GM12891 (cell line): ENCODE measurements at places on chromosomes 6 and 20.

DNA sequence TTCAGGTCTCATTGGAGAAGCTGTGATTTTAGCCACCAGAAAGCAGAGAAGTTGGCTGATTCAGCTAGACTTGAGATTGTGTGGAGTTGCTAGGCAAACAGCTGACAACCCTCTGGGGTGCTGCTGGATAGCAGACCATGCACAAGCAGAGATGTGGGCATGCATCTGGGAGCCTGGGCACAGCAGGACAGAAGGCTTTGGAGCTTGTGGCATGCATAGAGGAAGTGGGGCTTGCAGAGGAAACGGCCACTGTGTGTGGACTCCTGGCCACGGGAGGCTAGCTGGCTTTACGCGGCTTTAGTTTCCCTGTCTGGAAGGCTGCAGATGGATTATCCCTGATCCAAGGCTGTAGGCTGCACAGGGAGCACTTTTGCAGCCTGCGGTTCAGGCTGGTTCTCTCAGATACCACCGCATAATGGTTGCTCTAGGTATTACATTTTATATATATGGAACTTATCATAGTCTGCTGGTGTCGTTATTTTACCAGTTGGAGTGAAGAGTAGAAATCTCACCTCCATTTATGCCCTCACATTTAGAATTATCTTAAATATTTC is 10.4 kb downstream of the ZNF831 start:
- DNase-seq = no peak

GRCh38 chr20:48387675-48388074 is 440.1 kb downstream of the PREX1 start:
- no peak for DNase-seq

DNA sequence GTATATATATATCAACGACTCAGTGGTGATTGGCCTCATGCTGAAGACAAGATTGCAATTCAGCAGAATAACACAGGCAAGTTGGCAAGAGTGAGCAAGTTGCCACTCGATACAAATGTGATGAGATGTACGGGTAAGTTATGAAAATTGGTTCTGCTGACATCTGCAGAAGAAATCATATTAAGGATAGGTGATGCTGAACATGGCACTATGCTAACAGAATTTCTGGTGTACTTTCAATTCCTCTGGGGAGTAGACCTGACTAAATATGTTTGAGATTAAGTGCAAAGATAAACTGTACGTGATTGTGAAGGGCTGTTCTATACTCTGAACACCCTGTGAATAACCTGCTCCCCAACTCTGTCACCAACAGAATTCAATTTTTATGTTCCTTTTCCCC is 758.2 kb downstream of the TBC1D32 start:
- no peak for DNase-seq

DNA sequence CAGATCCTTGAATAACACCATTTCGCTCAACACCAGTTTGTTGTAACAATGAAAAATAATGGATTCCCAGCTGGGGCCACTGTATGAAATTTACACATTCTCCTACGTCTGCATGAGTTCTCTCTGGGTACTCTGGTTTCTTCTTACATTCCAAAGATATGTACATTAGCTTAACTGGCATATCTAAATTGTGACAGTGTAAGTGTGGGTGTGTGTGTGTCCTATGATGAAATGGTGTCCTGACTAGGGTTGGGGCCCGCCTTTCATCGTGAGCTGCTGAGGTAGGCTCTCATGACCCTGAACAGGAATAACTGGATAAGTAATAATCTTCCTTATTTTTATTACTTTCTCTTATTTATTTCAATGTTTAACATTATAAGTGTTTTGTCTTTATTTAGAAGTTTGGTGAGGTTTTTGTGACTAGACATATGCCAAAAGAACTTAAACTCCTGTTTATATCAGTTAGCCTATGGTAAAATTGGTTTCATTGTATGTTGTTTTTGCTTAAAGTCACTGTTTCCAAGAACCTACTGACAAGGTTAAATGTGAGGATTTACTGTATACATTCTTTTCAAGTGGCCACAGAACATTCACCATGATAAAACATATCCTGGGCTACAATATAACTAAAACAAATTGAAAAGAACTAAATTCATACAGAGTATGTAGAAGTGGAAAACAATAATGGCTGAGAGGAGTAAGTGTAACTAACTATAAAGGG is 42.4 kb downstream of the RBL1 start:
- no peak for DNase-seq

DNA sequence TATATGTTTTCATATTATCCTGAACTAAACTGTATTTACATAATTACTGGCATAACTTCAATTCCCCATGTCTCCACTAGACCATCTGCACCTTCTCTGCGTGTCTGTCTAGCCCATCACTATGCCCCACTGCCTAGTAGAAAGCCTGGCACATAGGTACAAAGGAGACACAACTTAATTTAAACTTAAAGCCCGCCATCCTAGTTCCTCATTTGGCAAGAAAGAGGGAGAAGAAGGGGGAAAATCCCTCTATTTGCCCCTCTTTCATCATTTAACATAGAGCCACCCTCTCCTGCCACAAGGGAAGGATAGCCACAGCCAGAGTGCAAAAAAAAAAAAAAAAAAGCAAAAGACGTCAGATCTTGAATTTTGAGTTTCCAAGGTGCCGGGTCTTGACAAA is 1.8 kb downstream of the PKIG start:
- no peak for DNase-seq

- no peak for DNase-seq
Measured at GRCh38 chr6:49430866-49431265, 32.2 kb downstream of the MMUT start.

GRCh38 chr6:155710704-155711103 is 255.1 kb upstream of the NOX3 start:
- DNase-seq = no peak

- no peak for DNase-seq
Measured at GRCh38 chr6:169216830-169217229, 36.8 kb downstream of the THBS2 start.

DNA sequence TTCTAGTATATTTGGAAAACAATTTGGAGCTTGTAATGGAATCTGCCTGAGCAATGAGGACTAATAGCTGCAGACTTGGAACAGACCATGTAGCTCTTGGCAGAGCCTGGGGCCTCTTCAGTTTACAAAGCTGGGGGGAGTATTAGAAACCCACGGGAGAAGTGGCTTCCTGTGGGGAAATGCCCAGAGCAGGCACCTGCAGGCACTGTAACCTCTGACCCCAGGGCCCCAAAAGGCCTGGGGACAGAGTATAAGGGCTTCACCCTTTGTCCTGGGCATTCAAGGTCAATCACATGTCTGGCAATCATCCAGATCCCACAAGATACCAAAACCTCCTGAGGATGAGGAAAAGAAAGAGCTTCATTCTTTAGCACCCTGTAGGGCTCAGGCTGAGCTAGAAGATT is 19.4 kb downstream of the PKIG start:
- no peak for DNase-seq
